Stimulated activated CD8-positive, alpha-beta memory T cell treated with anti-CD3 and anti-CD28 coated beads, Interleukin-7, amount 100 ng/mL, for 1 hour (primary cell): ENCODE measurements at places on chromosomes 11 and 22.

DNA sequence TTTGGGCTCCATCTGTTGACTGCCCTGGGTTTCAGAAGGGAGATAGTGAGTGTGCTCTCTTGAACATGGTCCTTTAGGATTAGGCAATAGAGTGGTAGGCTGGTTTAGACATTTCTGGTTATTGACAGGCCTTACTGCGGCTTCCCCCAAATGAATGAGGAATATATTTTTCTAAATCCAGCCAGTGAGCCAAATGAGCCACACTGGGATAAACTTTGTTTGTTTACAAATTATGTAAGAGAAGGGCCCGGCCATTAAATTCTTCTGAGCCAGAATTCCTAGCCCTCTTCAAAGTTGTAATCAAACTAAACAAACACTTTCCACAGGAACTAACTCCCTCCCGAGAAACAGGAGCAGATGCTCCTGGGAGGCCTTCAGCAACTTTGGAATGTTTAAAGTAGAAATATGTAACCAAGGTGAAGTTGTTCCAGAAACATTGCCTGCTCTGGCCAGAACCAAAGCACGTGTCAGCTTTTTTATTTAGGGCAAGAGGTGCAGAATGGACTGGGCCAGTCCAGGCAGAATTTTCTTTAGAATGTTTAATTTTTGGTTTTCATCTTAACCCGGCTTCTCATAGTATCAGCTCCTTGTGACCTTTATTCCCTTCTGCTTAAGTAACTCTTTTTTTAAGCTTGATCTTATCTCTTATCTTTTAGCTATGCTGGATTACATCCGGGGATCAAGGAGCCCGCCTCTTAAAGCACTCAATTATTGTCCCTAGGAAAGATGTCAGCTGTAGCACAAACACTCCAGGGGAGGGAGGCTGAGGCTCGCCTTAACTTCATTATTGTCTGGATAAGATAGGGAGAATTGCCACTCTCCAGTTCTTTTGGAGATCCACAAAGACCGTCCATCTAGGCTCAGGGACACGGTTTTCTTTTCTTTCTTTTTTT, 28.7 kb downstream of the ZNRF3 start:
- DNase-seq = no peak

GRCh38 chr22:26143806-26144325, 25.4 kb upstream of the SEZ6L start:
- DNase-seq = no peak

GRCh38 chr11:11579012-11579988, 42.5 kb downstream of the GALNT18 start:
- DNase-seq = no peak

DNA sequence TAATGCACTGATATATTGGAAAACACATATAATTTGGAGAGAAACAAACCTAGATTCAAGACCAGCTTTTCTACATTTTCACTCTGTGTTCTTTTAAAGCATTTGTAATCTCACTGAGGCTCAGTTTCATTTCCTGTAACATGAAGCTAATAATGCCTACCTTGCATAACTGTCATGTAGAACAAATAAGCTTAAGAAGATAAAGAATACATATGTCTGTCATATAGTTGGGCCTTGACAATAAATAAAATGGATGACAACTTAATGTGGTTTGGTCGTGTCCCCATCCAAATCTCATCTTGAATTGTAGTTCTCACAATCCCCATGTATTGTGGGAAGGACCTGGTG, 35.2 kb upstream of the FIBIN start:
- no peak for DNase-seq

- DNase-seq = no peak
Observed at GRCh38 chr11:1930462-1930830, 10.9 kb downstream of the TNNT3 start.

DNA sequence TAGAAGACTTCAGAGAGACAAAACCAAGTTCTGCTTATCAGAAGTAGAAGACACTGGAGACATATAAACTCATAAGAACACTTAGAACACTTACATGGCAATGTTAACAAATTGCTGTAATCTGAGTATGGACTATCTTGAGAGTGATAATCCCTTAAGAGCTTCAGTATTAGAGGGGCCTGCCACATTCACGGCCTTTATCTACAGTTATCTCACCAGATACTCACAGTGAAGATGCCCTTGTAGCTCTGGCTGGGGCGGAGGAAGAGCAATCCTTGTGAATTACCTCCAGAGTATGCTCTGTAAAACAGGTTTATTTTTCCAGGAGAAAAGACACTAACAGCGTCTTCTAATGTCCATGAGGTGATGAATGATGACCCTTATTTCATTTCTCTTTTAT, 762.8 kb downstream of the FAM181B start:
- no peak for DNase-seq

GRCh38 chr11:44047298-44047697, 483 bp upstream of the ACCSL start:
- no peak for DNase-seq

- no peak for DNase-seq
Observed at GRCh38 chr11:90849312-90849711, 626.5 kb upstream of the CHORDC1 start.

DNA sequence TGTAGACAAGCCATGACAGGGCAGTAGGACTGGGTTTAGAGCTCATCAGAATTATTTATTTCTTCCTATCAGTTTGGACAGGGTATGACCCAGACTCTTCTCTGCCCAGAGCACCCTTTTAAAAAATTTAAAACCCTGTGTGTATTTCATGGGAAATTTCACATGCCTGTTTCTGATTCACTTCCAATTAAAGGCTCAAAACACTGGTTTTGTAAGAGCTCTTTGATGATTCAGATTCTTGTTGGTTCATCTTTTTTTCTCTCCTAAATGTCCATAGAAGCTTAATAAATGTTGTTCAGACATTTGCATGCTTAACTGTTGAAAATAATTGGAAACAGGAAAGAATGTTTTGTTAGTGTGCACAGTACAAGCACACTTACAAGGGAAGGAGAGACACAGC, 13.8 kb downstream of the FLI1 start:
- no peak for DNase-seq

DNA sequence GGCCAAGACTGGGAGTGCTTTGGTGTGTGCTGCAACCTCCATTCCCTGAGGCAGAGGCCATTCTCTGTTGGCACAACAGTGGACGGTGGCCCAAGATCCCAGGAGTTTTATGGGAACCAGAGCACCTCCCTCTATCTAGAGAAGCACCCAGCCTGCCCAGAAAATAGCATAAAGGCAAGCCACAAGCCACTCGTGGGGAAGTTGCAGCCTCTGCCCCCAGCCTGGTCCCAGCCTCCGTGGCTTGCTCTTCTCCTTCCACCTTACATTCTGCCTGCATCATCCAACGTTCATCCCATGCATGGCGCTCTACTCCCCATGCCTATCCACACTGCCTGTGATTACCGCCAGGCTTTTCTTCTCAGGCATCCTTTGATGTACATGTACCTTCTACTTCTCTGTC, 15.8 kb downstream of the IL17RA start:
- no peak for DNase-seq

DNA sequence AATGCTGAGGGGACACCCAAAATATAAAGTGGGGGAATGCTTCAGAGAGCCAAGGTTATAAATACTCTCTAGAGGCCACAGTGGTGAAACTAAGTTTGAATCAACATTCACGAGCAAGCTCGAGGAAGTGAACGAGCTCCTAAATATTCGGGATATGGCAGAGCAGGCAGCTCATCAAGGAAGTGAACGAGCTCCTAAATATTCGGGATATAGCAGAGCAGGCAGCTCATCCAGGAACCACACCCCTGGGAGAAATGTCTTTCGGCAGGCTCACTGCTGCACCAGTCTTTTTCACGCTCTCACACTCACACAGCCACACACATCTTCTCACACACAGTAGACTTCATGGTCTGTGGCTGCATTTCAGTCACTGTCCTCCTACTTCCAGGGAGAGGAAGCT, 787.5 kb downstream of the OPCML start:
- DNase-seq = no peak

DNA sequence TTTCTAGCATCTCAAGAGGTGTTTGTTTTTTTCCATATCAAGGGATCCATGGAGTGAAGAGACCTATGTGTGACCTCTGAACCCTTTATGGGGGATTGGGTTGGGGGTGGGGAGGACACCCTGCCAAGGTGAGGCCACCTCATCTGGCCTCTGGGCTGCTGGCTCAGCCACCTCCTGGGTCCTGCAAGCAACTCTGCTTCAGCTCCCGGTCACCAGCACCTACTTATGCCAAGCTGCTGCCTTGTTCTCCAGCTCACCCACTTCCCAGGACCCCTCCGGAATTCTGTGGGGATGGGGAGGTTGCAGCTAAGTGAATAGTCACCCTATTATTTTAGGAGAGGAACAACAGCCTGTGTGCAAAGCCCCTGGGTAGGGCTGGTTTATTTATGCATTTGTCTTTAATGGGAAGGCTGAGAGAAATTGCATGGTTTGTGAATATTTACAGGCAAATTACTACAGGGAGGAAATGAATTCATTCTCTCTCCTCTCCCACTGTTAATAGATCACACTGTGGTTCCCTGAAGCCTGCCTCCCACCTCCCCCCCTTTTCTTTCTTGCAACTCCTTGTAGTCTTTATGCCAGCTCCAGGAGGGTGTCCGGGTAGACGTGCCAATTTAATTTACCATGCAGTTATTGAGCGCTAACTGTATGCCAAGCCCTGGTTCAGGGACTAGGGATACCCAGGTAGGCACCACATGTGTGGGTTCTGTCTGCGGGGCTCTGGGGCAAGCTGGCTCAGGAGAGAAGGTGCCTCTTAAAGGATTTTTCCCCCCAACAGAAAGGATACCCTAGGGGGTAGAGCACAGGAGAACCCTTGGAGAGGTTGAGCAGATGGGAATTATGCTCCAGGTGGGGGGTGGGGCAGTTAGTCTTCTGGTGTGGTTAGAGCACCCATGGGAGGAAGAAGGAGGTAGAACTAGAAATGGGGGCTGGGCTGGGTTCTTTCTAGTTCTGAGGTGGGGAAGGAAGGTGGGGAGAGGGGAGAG, 50.7 kb downstream of the TSPAN18 start:
- DNase-seq = no peak

DNA sequence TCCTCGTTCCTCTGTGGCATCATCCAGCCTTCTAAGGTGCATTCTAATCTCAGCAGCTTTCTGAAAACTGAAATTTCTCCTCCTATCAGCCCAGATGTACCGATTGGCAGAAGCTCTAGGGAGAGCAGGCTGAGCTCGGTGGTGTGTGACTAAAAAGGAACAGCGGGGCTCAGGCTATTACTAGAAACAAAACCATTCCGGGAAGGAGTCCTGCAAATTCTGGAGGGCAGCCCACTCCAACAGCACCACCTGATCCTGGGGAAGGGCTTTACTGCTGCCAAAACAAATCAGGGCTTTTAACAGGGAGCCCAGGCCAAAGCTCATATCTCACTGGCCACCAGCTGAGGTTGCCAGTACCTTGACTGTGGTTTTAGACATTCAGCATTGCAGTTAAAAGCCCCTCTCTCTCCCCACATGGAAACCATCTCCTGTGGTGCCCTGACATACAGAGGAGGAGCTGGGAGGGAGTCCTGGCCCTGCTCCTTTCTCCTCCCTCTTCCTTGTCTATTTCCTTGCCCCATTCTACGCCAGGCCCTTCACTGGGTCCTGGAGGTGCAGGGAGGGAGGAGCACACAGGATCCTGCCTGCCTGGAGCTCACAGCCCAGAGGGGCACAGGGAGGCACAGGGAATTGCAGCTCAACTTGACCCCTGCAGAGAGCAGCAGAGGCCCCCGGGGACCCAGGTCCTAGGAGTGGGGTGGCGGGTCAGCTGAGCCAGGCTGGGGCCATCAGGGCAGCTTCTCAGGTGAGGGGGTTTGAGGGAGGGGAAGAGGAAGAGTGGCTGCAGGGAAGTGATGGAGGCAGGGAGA, 889 bp downstream of the PLAAT4 start:
- DNase-seq = no peak

DNA sequence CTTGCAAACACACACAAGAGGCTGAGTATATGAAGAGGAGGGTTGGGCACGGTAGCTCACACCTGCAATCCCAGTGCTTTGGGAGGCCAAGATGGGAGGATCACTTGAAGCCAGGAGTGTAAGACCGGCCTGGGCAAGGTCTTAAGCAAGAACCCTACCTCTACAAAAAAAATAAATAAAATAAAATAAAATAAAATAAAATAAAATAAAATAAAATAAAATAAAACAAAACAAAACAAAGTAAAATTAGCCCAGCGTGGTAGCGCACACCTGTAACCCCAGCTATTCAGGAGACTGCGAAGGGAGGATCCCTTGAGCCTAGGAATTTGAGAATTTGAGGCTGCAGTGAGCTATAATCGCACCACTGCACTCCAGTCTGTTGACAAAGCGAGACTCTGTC, 337.9 kb downstream of the SHANK2 start:
- no peak for DNase-seq
